Stimulated activated CD8-positive, alpha-beta memory T cell treated with anti-CD3 and anti-CD28 coated beads, Interleukin-2, amount 100 ng/mL, for 1 hour (primary cell): ENCODE measurements at places on chromosomes 5 and 9.

DNA sequence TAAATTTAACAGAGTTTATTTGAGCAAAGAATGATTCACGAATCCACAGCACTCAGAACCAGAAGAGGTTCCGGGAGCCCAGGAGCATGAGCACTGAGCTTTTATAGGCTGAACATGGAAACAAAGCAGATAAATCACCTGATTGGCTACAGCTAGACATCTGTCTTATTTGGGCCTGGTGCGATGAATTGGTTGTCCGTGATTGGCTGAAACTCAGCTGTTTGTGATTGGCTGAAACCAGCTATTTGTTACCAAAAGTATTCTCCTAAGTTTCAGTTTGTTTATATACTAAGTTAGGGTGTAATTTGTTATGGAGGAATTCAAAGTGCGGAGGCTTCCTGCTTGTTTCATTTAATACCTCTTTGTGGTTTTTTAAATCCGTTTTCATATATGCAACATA lies 15.8 kb upstream of the LCP2 start:
- no peak for DNase-seq

DNA sequence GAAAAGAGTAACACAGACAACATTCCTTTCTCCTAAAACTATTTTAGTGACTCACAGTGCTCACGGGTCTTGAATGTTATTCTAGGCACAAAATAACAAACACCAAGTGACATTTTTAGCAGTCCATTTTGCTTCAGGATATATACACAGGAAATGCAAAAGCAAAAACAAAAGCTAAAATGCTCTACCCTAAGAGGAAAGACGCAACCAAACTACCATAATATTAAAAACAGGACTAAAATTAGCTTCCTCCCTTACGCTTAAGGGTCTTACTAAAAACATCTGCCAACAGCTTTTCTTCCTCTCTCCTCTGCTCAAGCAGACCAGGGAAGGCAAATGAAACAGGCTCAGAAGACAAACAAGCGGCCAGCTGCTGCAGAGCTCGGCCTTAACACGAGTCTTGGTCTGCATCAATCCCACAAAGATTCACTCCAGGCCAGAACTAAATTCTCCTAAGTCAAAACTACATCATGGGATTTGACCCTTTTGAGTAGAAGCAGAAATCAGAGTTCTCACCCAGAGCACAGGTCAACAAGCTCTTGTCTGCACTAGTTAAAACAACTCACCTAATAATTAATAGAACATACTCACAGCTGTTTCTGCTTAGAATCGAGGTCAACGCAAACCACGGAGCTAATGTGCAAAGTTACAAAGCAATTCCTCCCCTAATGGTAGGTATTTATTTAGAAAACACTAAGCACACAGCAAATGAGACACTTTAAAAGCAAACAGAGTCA lies 62.3 kb downstream of the RAPGEF1 start:
- no peak for DNase-seq

- no peak for DNase-seq
Measured at GRCh38 chr5:75640826-75641225, 29.6 kb downstream of the ANKDD1B start.

DNA sequence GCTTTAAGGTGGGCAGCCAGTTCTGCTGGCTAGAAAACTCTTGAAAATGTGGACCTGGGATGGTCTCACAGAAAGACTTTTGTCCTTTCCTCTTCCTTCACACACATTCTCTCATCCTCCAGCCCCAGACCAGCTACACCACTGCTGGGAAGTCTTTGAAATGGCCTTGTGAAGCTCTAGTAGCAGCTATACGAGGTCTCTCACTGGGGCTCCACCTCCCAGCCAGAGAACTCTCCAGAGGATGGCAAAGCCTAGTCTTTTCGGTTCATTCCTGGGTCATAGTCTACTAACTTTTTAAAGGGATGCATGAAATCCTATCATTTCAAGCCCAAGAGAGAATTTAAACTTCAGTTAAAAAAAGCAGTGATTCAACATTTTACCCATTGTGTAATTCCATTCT lies 133.9 kb upstream of the ERCC6L2 start:
- no peak for DNase-seq

GRCh38 chr9:95096381-95096780 lies 221.1 kb downstream of the FANCC start:
- DNase-seq = no peak

DNA sequence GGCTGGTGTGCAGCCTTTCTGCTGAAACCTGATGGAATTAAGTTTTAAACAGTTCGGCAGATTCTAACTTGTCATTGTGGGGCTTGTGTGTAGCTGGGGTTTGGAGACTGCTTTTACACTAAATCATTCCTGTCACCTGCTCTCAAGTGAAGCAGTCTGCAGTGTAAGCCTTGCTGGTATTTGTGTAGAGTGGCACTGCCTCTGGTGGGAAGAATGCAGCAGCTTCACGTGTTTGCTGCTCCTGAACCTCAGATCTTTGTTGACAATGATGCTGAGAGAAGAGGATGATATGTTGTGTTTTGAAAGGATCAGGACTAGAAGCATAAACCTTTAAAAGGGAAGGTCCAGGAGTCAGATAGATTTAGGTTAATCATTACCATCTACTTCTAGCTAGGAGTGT lies 88.1 kb downstream of the KDM4C start:
- no peak for DNase-seq

GRCh38 chr5:113771483-113771882 lies 258.0 kb downstream of the YTHDC2 start:
- no peak for DNase-seq

DNA sequence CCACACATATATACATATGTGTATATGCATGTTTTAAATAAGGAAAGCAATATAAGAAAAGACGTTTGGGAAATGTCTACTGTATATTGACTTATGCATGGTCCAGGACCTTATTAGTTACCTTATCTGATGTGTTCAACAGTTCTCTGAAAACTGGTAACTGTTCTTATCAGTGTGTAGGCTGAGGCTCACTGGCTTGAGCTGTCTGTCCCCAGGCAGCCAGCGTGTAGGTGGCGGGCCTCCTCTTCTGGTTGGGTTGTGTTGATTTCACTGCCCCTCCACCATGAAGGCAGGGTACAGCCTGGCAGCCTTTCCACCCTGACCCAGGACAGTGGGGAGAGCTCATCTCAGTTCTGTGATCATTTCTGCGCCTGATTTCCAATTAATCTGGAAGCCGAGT lies 38.7 kb upstream of the SEMA4D start:
- no peak for DNase-seq

DNA sequence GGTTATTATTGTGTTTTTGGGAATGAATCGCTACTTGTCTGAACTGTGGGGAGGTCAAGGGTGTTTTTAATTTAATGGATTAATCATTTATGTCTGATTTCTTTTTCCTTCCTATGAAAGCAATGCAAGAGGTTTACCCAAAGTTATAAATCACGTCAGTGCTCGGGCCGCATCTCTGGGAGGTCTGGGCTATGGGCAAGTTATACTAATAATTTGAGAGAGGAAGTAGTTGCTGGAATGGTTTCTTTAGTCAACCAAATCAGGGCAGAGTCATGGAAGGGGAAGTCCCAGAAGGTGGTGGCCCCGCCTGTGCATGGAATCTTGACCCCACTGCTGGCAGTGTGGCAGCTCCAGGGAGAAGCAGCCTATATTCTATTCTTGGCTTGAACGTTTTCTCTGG lies 180.2 kb downstream of the HSPA4 start:
- DNase-seq = no peak

DNA sequence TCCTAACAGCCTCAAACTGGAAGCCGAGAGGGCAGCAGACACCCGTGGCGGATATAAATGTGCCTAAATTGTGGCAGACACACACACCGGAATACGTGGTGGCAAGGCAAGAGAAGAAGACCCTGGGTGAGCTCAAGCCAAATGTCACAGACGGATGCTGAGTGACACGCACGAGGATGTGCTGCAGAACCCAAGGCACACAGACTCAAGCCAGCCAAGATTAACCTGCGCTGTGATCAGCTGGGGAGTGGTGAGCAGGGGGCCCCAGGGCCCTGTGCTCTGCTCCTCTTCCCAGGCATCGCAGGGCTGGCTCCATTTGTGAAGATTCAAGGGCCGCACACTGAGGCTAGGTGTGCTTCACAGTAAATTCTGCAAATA lies 16.4 kb downstream of the SEMA4D start:
- no peak for DNase-seq

- DNase-seq = no peak
Measured at GRCh38 chr9:113603773-113604172, 140.2 kb downstream of the RGS3 start.

- DNase-seq = no peak
Measured at GRCh38 chr5:135451581-135452320, 400 bp downstream of the TIFAB start.

- DNase-seq = no peak
Measured at GRCh38 chr9:89454498-89455355, 43.2 kb downstream of the SEMA4D start.

DNA sequence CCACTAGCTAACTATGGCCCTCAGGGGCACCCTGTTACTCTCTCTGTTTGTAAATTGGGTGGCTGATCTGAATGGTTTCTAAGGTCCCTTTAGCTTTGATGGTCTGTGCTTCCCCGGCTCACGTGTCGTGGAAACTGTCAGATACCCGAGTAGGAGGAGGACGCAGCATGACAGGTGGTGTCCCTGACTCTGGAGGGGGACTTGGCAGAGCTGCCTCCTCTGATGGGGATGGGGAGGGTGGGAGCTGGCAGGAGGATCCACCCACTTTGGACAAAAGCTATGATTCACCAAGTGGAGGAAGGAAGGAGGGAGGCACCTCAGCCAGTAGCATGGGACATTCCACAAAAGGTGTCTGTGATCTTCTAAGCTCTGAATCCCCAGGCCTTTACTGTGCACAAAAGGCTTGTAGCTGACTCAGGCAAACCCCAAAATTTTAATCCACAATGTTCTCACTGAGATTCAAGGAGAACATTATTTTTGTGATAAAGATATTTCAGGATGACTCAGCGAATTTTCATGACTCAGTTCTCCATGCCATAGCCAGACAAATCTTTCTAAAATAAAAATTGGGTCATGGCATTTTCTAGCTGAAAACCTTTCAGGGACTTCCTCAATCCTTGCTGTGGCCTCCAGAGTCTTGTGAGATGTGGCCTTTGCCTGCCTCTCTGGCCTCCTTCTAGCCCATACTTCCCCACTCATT lies 131.0 kb upstream of the BRINP1 start:
- no peak for DNase-seq

GRCh38 chr5:111068213-111068612 lies 3.3 kb upstream of the TSLP start:
- no peak for DNase-seq

- DNase-seq = no peak
Measured at GRCh38 chr5:62653864-62654575, 75.4 kb downstream of the LRRC70 start.

- no peak for DNase-seq
Measured at GRCh38 chr9:129113645-129114304, 2.6 kb downstream of the PTPA start.

DNA sequence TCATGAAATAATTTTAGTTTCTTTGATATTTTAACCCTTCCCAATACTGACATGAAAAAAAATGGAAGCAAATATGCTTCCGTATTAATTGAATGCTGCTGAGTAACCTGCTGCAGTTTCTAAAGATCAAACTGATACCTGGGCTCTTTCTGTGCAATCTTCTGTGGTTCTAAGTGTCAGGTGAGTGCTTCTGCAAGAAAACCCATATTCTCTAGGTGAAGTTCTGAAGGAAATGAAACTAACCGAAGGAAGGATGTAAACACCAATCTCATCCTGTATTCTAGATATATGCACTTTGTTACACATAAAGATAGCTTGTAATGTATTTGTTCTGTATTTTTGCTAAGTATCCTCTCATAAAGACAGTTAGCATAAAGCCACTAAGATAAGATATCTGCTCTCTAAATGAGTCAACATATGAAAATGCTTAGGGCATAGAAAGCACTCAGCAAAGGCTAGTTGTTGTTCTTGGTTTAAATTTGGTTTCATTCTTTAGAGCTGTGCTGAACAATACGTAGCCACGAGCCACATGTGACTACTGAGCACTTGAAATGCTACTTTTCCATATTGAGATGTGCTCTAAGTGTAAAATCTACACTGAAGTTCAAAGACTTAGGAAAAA lies 52.0 kb downstream of the ITGA2 start:
- no peak for DNase-seq

- no peak for DNase-seq
Measured at GRCh38 chr9:96435345-96435744, 14.6 kb upstream of the HABP4 start.

DNA sequence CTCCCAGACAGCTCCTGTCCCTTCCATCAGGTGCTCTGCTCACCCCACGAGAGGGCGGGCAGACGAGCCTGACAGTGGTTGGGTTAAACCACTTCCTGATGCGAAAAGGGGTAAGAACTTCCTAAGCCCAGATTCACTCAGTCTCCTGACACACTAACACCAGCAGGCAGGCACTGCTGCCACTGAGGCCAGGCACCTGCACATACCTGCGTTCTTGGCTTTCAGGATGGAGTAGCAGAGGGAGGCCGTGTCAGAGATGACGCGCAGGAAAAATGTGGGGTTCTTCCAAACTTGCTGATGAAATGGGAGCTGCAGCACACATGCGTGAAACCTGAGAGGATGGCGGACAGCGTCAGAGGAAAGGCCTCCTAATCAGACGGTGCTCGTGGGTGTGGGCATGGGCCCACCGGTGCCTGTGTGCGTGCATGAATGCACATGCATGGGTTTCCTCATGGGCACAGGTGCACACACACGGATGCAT lies 29.9 kb downstream of the SLC6A18 start:
- peak; percentile 8 for DNase-seq

- DNase-seq = no peak
Measured at GRCh38 chr5:73617510-73618279, 8.3 kb upstream of the ARHGEF28 start.

- no peak for DNase-seq
Measured at GRCh38 chr5:85108471-85108870, 723.8 kb upstream of the EDIL3 start.

DNA sequence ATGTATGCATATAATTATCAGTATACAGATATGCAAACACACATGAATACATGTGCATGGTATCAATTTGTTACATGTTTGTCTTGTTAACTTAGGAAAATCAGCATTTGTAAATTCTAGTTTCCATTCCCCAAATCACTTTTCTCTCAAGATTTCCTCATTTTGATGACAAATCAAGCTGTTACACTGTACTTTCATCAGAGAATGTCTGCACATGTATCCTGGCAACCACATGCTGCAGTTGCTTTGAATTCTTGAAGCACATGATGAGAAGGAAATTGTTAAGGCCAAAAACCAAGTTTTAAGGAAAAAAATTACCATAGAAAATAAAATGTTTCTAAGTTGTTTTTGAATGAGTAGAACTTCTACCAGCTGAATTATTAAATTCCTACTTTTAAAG lies 1834.5 kb downstream of the EFNA5 start:
- no peak for DNase-seq

- no peak for DNase-seq
Measured at GRCh38 chr9:124263800-124264426, 6.2 kb downstream of the NEK6 start.
